ENCODE measurements at places on chromosomes 4 and X. TPM values are rescaled to one million over a fixed set of nuclear protein-coding genes. Genes with fewer than 3 reads are reported as not detected.

GRCh38 chrX:15114743-15115566 lies 154.9 kb downstream of the ASB9 start:
- H3K4me3 ChIP-seq, result no peak overlapping the region
- DNase-seq, result no peak
- H3K4me1 ChIP-seq, result no peaks in the 10 kb centered on the region
- no peak overlapping the region for H3K27ac ChIP-seq
- H3K36me3 ChIP-seq, result no peaks in the 10 kb centered on the region

DNA sequence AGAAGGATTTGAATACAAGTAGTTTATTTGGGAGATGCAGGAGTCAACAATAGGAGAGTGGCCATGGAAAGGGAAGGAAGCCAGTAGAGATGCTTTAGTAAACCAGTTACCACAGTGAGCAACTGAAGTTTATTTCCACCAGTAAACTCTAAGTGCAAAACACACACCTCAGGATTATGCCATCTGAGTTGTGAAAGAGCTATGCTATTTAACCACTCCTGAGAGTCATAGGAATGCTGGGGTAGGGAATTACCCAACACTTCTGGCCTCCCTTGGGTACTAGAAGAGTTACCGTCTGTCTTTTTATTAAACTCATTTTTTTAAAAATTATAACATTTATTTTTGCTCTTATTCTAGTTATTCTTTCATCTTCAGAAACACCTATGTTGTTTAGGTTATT lies 834.6 kb upstream of the AMOT start:
- no peaks in the 10 kb centered on the region for H3K27me3 ChIP-seq
- no peaks in the 10 kb centered on the region for H3K36me3 ChIP-seq

DNA sequence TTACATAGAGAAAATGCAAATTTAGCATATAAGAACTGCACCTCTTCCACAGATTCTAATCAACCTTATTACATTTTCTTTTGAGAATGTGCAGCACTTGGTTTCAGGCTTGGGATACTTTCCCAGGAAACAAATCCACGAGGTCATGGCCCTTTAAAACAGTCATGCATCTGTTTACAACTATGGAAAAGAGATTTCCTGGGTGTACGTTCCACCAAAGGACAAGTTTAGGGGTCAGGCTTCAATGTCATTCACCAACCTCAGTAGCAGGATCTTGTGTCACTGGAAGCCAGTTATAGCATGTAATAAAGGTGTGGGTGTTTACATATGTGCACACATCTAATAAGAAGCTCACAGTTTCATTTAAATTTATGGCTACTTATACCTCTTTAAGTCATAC lies 30.7 kb downstream of the EREG start:
- H3K4me3 ChIP-seq, result no peak overlapping the region
- no peaks in the 10 kb centered on the region for H3K27me3 ChIP-seq
- peaks cover 5% of the 10 kb centered on the region for H3K4me1 ChIP-seq
- H3K27ac ChIP-seq, result no peak overlapping the region

DNA sequence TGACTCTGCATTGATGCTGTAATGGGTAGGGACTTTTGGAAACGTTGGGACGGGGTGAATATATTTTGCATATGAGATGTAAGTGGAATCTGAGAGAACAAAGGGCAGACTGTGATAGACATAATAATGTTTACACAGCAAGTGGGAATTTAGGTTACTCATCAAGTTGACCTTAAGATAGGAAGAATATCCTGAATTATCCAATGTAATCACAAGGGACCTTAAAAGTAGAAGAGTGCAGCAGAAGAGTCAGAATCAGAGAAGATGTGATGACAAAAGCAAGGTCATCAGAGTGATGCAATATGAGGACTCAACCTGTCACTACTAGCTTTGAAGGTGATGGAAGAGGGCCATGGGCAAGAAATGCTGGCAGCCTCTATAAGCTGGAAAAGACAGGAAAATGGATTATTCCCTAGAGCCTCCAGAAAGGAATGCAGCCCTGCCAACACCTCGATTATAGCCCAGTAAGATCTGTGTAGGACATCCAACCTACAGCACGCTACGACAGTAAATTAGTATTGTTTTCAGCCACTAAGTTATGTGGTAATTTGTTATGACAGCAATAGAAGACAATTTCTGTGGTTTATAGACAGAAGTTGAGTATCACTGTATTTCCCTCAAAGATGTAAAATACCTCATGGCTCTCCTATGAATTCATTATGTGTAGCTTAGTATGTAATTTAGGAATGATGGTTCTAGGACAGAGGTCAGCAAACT lies 26.4 kb downstream of the MORC4 start:
- H3K27ac ChIP-seq, result no peak overlapping the region
- H3K4me1 ChIP-seq, result no peaks in the 10 kb centered on the region

DNA sequence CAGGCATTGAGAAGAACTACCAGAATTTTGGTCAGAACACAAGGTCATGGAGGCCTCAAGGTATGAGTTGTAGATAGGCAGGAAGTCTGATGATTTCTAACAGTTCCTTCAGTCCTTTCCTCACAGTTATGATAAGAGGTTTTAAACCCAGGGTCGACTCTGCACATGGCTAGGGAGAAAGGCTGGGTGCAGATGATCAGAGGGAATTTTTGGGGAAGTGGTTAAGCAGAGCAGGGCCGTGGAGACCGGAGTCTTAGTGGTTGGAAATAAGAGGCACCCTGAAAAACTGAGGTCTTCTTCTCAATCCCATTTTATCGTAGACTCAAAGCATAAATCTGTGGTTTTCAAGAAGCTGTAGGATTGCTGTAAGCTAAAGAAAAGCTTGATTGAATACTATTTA lies 118.5 kb upstream of the ANK2 start:
- H3K36me3 ChIP-seq, result no peaks in the 10 kb centered on the region
- H3K4me3 ChIP-seq, result no peak overlapping the region
- H3K27me3 ChIP-seq, result peaks cover 15% of the 10 kb centered on the region

GRCh38 chr4:42425146-42426065 lies 28.1 kb downstream of the SHISA3 start:
- no peaks in the 10 kb centered on the region for H3K4me1 ChIP-seq
- no peak overlapping the region for H3K4me3 ChIP-seq
- H3K36me3 ChIP-seq, result peaks cover 26% of the 10 kb centered on the region
- H3K27ac ChIP-seq, result no peak overlapping the region
- no peak for DNase-seq
- no peaks in the 10 kb centered on the region for H3K27me3 ChIP-seq

DNA sequence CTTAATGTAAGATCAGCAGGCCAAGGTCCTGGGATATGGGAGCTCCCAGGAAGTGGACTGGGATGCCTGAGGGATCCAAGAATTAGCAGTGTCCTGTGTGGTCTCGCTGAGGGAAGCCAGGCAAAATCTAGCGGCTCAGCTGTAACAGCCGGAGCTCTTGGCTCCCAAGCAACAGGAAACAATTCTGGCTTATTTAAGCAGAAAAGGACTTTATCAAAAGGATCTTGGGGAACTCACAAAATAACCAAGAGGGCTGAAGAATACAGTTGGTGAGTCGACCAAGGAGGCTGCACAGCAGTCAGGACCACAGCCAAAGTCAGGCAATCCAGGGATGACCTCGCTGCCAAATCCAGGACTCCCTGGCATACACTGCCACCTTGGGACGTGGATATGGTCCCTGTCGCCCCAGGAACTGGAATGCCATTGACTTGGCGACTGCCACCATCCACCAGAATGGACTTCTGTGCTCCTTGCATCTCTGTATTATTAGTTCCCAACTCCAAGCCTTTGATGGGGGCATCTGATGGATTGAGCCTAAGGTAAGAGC lies 165.3 kb upstream of the BCOR start:
- H3K27ac ChIP-seq, result no peak overlapping the region
- H3K27me3 ChIP-seq, result no peaks in the 10 kb centered on the region
- H3K4me3 ChIP-seq, result no peak overlapping the region
- DNase-seq, result no peak
- H3K36me3 ChIP-seq, result no peaks in the 10 kb centered on the region

- H3K27ac ChIP-seq, result no peak overlapping the region
- no peak overlapping the region for H3K4me3 ChIP-seq
- H3K4me1 ChIP-seq, result peaks cover 39% of the 10 kb centered on the region
- DNase-seq, result no peak
Measured at GRCh38 chr4:98506462-98507132, 151.8 kb downstream of the TSPAN5 start.

DNA sequence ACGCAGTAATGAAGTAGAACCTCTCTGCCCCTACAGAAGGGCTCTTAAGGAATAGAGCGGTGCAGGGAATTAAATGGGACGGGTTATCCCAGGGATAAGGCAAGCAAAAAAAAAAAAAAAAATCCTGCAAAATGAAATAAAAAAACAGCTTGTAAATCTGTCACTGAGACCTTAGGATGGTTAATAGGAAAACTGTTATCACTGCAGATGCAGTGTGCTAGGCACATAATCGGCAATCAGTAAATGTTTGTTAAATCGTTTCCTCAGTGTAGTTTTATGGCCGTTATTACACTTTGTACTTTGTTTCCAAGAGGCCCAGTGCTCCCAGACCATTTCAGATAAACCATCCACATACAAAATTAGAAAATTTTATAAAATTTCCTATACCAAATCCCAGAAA lies 1.0 kb downstream of the HNRNPH2 start:
- H3K27ac ChIP-seq, result peak overlapping the region; percentile 95
- H3K4me3 ChIP-seq, result peak overlapping the region; percentile 99
- DNase-seq, result no peak

DNA sequence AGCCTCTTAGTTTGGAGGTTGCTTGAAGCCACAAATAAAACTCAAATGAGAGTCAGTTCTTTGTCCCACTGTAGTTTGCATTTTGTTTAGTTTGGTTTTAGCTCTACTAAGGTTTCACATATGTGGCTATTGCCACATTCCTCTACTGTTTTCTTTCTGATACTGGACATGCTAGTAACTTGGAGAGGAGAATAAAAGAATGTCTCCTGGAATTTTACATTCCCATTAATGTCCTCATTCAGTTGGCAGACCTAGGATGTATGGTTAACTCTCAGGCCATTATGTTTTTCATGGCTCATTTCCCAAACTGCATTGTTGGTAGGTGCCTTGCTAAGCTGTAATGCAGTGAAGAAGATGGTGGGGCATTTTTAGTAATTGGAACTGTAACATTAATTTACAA lies 29.9 kb downstream of the UPRT start:
- peaks cover 3% of the 10 kb centered on the region for H3K4me1 ChIP-seq
- no peak overlapping the region for H3K27ac ChIP-seq
- H3K4me3 ChIP-seq, result no peak overlapping the region

DNA sequence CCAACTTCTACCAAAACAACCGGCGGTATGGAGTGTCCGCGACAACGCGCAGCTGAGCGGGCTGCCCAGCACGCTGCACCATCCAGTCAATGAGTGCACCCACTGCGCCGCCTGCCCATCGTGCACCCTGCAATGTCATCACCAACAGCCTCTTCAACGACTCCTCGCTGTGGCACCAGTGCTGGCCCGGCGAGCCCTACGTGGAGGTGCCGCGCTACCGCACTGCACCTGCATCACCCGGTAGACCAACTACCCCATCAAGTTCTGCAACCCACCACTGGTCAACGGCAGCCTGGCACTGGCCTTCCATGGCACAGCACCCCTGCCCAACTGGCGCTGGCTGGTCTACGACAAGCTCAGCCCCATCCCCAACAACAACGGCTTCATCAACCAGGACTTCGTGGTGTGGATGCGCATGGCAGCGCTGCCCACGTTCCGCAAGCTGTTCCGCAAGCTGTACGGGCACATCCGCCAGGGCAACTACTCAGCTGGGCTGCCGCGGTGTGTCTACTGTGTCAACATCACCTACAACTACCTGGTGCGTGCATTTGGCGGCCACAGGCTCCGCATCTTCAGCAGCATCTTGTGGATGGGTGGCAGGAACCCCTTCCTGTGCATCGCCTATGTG lies 42.8 kb downstream of the IL13RA1 start:
- H3K36me3 ChIP-seq, result no peaks in the 10 kb centered on the region
- H3K27ac ChIP-seq, result no peak overlapping the region
- no peak overlapping the region for H3K4me3 ChIP-seq
- H3K27me3 ChIP-seq, result peaks cover 3% of the 10 kb centered on the region

GRCh38 chr4:107442538-107443111 lies 277.4 kb downstream of the PAPSS1 start:
- no peak for DNase-seq
- H3K27me3 ChIP-seq, result peaks cover 4% of the 10 kb centered on the region
- H3K4me1 ChIP-seq, result no peaks in the 10 kb centered on the region
- H3K27ac ChIP-seq, result no peak overlapping the region
- H3K36me3 ChIP-seq, result no peaks in the 10 kb centered on the region

GLOD5 gene
- not detected for total RNA-seq

CORIN gene
- total RNA-seq, result not detected

MAGEA10 gene
- not detected for total RNA-seq

SPRY1 gene
- 20.3 TPM for total RNA-seq

BST1 gene
- 0.96 TPM for total RNA-seq

ZXDB gene
- 4.6 TPM for total RNA-seq

ENPP6 gene
- total RNA-seq, result not detected

Data from activated naive CD4-positive, alpha-beta T cell treated with anti-CD3 and anti-CD28 coated beads for 36 hours (primary cell).